ENCODE measurements at places on chromosomes 6 and 20. TPM values are rescaled to one million over a fixed set of nuclear protein-coding genes. Genes with fewer than 3 reads are reported as not detected.
A peak's percentile ranks its signal among the peaks of the same experiment; 100 is the strongest.

Gene PLN
- total RNA-seq: not detected

Gene AIF1
- total RNA-seq: not detected

Gene TOX2
- not detected for total RNA-seq

Gene TINAG
- total RNA-seq: not detected

Gene MAPK13
- total RNA-seq: 0.48 TPM

Gene PDYN
- total RNA-seq: not detected

Gene IP6K3
- 9.0 TPM for total RNA-seq

Gene TGM3
- total RNA-seq: not detected

Gene HLA-DQB1
- not detected for total RNA-seq

Gene EGFL8
- total RNA-seq: 14.3 TPM

Gene LAMA4
- total RNA-seq: 55.2 TPM

Gene UBR2
- 20.9 TPM for total RNA-seq

Gene KCNK16
- not detected for total RNA-seq

Gene TTLL9
- total RNA-seq: 0.37 TPM

Gene POPDC3
- total RNA-seq: 3.4 TPM

- no peak overlapping the region for H3K27ac ChIP-seq
- H3K36me3 ChIP-seq: no peaks in the 10 kb centered on the region
- peaks cover 33% of the 10 kb centered on the region for H3K27me3 ChIP-seq
- H3K4me1 ChIP-seq: no peaks in the 10 kb centered on the region
Measured at GRCh38 chr20:757506-757905, 10.8 kb downstream of the SLC52A3 start.

DNA sequence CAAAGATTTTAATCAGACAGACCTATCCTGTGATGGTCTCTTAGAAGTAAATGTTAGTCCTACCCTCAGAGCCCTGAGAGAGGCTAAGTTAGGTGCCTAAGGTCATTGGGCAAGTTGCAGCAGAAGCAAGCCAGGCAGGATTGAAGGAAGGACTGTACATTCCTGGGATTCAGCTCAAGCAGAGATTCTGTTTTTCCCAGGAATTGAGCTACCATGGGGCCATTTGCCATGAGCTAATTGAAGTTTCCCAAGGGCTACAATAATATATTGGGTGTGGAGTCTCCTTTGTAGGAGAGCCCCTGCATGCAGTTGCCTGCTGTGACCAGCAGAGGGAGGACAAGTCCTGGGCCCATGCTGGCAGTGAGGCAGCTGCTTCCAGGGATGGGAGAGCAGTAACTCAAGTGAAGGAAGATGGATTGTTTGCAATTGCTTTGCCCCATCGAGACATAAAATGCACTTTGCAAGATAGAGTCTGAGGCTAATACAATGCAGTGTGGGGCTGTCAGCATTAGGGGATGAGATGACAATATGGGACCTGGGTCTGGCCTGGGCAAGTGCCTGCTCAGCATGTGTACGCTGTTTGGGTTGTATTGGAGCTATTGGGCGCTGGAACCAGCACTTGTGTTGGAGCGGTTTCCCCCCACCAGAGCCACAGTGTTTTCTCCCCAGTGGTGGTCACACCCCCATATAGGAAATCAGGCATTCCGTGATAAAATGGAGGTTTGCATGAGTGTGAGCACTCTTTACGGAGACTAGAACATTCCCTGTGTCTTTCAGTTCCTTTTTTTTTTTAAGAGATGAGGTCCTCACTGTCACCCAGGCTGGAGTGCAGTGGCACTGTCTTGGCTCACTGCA, 27.9 kb downstream of the DNMT3B start:
- no peak overlapping the region for H3K4me3 ChIP-seq
- H3K36me3 ChIP-seq: peaks cover 1% of the 10 kb centered on the region
- no peak for DNase-seq
- peaks cover 8% of the 10 kb centered on the region for H3K4me1 ChIP-seq

- H3K4me1 ChIP-seq: peaks cover 5% of the 10 kb centered on the region
- no peak overlapping the region for H3K4me3 ChIP-seq
- peak overlapping the region; percentile 27 for H3K27ac ChIP-seq
Measured at GRCh38 chr6:158697811-158698210, 48.0 kb downstream of the SYTL3 start.

DNA sequence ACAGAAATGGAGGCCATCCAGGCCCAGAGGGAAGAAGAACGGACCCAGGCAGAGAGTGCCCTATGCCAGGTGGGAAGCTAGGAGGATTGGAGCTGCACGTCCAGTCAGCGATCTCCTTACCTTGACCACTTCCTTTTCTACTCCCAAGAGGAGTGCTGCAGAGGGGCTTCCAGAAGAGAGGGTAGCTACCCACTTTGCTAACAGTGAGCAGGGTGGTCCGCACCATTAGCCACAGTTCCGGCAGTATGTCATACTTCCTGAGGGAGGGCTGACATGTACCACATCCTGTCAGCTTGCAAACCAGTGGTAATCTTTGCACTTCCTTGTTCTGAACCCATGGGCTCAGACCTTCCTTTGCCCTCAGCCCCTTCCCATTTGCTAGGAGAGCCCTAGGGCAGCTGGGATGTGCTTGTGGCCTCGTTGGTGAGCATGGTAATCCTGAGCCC, 35.4 kb downstream of the CEP250 start:
- peaks cover 38% of the 10 kb centered on the region for H3K36me3 ChIP-seq
- no peak overlapping the region for H3K4me3 ChIP-seq
- no peaks in the 10 kb centered on the region for H3K27me3 ChIP-seq
- H3K4me1 ChIP-seq: no peaks in the 10 kb centered on the region

- H3K36me3 ChIP-seq: no peaks in the 10 kb centered on the region
- H3K4me3 ChIP-seq: no peak overlapping the region
- peak overlapping the region; percentile 59 for H3K27ac ChIP-seq
- peaks cover 52% of the 10 kb centered on the region for H3K4me1 ChIP-seq
Measured at GRCh38 chr20:3783068-3783489, 1.8 kb upstream of the SPEF1 start.

- H3K4me1 ChIP-seq: no peaks in the 10 kb centered on the region
- H3K4me3 ChIP-seq: no peak overlapping the region
- H3K27ac ChIP-seq: no peak overlapping the region
- no peak for DNase-seq
- no peaks in the 10 kb centered on the region for H3K36me3 ChIP-seq
- H3K27me3 ChIP-seq: peaks cover 6% of the 10 kb centered on the region
Measured at GRCh38 chr20:57342829-57343228, 8.2 kb upstream of the RAE1 start.

- no peak overlapping the region for H3K27ac ChIP-seq
- DNase-seq: no peak
- H3K36me3 ChIP-seq: peaks cover 4% of the 10 kb centered on the region
- no peaks in the 10 kb centered on the region for H3K4me1 ChIP-seq
Measured at GRCh38 chr6:10014557-10014956, 400.3 kb downstream of the TFAP2A start.

DNA sequence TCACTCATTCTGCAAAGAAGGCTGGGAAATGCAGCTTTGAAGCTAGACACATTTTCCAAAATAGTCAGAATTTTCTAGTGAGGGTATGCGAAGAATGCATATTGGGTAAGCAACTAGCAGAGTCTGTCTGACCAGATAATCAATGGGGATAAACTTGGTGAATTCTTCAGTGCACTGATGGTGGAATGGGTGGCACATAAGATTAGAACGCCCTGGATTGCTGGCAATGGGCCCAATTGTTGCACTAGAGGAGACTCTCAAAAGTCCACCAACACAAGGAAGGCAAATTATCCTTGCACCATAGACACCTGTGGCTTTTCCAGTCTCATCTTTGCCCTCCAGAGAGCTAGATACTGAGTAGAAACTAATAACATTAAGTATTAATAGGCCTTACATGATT, 167.6 kb downstream of the PTPRT start:
- no peak overlapping the region for H3K4me3 ChIP-seq
- H3K4me1 ChIP-seq: no peaks in the 10 kb centered on the region
- no peaks in the 10 kb centered on the region for H3K36me3 ChIP-seq
- H3K27me3 ChIP-seq: no peaks in the 10 kb centered on the region

GRCh38 chr6:3484192-3484591, 27.3 kb upstream of the SLC22A23 start:
- H3K4me1 ChIP-seq: peaks cover 3% of the 10 kb centered on the region
- peaks cover 10% of the 10 kb centered on the region for H3K36me3 ChIP-seq

DNA sequence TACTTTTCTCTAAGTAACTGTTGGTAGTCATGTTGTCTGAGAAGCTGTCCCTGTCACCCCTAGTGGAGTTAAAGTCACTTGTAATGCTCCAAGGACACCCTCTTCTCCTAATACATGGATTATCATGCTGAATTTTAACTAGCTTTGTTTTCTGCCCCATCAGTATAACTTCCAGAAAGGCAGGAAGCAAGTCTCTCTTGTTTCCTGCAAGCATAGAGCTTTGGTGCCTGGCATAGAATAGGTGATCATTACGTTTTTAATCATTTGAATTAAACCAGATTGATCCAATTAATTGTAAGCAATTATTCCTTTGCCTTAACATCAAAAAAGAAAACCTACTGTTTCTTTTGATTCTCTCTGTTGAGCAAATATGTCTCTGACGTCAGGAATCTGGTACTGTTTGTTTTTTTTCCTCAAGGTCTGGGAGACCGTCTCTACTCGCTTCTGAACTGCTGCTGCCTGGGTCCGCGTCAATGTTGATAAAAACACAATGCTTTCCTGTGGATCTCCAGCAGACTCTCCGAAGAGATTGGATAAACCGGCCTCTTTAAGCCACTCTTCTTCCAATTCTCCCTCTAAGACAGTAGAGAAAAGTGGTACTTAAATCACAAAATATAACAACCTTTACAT, 71.8 kb downstream of the ARHGAP18 start:
- H3K4me3 ChIP-seq: no peak overlapping the region
- H3K36me3 ChIP-seq: peaks cover 4% of the 10 kb centered on the region
- DNase-seq: no peak
- peaks cover 49% of the 10 kb centered on the region for H3K4me1 ChIP-seq
- peak overlapping the region; percentile 39 for H3K27ac ChIP-seq
- H3K27me3 ChIP-seq: no peaks in the 10 kb centered on the region

- peaks cover 2% of the 10 kb centered on the region for H3K36me3 ChIP-seq
- H3K4me3 ChIP-seq: no peak overlapping the region
- no peak for DNase-seq
- no peaks in the 10 kb centered on the region for H3K4me1 ChIP-seq
- no peak overlapping the region for H3K27ac ChIP-seq
Measured at GRCh38 chr20:24194143-24194542, 205.6 kb upstream of the GGTLC1 start.

GRCh38 chr6:26029857-26030653, 57.2 kb upstream of the HFE start:
- peaks cover 62% of the 10 kb centered on the region for H3K4me1 ChIP-seq
- no peak for DNase-seq
- H3K4me3 ChIP-seq: no peak overlapping the region
- H3K36me3 ChIP-seq: no peaks in the 10 kb centered on the region

- no peaks in the 10 kb centered on the region for H3K36me3 ChIP-seq
- no peak for DNase-seq
- no peak overlapping the region for H3K4me3 ChIP-seq
- no peaks in the 10 kb centered on the region for H3K27me3 ChIP-seq
Measured at GRCh38 chr6:44572346-44572745, 184.8 kb downstream of the CDC5L start.

DNA sequence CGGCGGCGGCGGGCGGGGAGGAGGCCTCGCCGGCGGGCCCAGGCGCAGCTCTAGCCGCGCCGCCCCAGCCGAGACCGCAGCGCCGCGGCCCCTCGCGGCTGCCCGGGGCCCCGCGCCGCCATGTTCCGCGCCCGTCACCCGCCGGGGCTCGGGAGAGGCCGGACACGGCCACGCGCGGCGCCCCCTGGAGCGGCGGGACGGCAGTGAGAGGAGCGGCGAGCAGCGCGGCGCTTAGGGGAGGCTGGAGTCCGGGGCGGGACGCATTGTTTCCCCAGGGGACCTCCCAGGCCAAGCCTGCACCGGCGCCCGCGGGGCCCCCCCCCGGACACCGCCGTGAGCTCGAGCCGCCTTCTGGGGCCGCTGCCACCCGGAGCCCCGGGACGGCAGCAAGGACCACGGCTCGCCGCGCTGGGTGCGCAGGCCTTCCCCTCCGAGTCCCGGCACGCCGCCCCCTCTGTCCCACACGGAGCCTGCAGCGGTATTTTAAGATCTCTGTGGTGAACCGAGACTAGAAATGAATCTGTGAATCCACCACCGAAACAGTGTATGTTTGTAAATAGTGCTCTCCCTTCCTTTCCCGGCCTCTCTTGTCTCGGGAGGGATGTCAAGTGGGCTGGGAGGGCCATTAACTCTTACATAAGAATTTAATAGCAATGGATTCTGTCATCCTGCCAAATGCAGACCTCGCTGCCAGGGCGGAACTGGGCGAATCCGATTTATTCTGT, 424 bp upstream of the KIF13A start:
- peaks cover 3% of the 10 kb centered on the region for H3K36me3 ChIP-seq
- DNase-seq: no peak
- H3K27me3 ChIP-seq: no peaks in the 10 kb centered on the region
- peak overlapping the region; percentile 84 for H3K4me3 ChIP-seq
- peak overlapping the region; percentile 84 for H3K27ac ChIP-seq

DNA sequence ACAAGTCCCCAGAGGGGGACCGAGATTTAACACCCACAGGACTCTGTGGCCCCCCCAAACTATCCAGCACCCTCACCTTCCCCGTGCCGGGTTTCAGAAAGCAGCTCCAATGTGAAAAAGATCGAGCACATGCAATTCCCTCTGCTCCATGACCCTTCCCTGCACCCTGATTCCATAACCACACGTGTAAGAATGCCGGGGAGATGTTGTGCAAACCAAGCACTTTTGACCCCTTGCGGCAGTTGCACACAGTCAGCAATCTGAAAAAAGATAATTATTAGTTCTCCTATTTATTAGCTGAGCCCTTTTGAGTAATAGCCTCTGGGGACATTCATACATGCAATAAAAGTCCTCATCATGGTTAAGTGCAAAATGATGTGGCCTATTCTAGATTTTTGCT, 13.0 kb downstream of the FOXQ1 start:
- H3K36me3 ChIP-seq: no peaks in the 10 kb centered on the region
- peaks cover 9% of the 10 kb centered on the region for H3K27me3 ChIP-seq
- no peak overlapping the region for H3K4me3 ChIP-seq
- H3K27ac ChIP-seq: no peak overlapping the region

DNA sequence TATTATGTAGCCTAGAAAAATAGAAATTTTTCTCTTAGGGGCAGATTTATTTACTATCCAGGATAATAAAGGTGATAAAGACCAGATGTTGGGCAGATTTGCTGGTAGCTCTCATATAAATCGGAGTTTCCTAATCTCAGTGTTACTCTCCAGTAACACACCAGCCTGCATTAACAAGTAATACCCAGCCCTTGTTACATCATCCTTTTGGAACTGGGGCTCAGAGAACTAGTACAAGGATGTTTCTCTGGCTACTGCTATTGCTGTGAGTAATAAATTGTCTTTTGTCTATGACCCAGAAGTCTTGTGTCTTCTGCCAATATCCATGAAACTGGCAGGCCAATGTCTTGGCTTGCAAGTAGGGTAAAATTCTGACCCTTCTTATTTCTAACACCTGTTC, 16.8 kb downstream of the TPD52L1 start:
- no peak overlapping the region for H3K4me3 ChIP-seq
- no peaks in the 10 kb centered on the region for H3K27me3 ChIP-seq
- H3K36me3 ChIP-seq: no peaks in the 10 kb centered on the region
